ENCODE measurements at places on chromosomes 16 and 17.

GRCh38 chr17:1160591-1161390 is 19.0 kb downstream of the ABR start:
- DNase-seq: no peak

GRCh38 chr17:81309859-81310839 is 15.0 kb upstream of the SLC38A10 start:
- no peak for DNase-seq

DNA sequence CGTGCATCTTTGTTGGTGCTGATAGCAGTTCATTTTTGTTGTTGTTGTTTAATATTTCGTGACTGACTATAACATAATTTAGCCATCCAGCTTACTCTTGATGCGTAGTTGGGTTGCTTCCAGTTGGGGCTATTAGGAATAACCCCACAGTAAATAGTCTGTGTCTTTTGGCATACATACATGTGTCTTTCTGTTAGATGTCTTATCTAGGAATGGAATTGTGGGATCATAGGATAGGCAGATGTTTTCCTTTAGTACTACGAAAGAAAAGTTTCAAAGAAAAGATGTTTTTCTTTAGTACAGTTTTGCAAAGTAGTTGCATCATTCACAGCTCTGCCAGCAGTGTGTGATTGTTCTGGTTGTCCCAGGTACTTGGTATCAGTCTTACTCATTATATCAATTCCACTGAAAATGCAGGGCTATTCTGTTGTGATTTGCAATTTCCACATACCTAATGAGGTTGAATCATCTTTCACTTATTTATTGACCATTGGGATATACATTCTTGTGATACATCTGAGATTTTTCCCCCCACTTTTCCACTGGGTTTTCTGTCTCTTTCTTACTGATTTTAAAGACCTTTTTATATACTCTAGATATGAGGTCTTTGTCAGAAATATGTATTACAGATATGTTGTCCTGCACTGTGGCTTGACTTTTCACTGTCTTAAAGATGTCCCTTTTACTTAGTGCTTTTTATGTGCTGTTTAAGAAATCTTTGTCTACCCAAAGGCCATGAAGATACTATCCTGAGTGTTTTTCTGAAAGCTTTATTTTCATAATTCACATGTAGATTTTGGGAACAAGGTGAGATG is 173.3 kb downstream of the MRTFB start:
- no peak for DNase-seq

- no peak for DNase-seq
Observed at GRCh38 chr17:43695970-43696865, 34.5 kb upstream of the MEOX1 start.

GRCh38 chr17:57622683-57623433 is 122.2 kb downstream of the CCDC182 start:
- no peak for DNase-seq

- DNase-seq: peak; percentile 45
Observed at GRCh38 chr16:66677179-66677578, 19.4 kb downstream of the CMTM4 start.

GRCh38 chr17:83085526-83086198 is 6.3 kb downstream of the METRNL start:
- no peak for DNase-seq

- no peak for DNase-seq
Observed at GRCh38 chr17:14918540-14918939, 346.6 kb downstream of the PMP22 start.

DNA sequence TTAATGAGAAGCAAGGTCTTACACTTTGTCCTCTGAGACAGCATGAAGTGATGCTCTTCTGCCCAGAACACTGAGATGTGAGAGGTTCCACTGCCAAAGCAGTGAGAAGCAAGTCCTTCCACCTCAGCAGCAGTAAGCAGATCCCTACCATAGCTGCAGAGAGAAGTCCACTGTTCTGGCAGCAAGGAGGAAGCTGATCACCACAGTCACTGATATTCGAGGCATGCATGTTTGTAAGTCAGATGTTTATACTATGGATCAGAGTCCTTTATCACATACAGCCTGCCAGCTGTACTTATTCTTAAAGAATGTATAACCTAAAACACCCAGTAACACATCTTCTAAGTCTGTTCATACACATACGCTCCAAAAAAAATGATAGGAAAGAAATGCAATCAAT is 18.2 kb upstream of the METTL2A start:
- no peak for DNase-seq

GRCh38 chr16:49396206-49396720 is 22.7 kb downstream of the C16orf78 start:
- no peak for DNase-seq

- DNase-seq: no peak
Observed at GRCh38 chr16:931171-931570, 39.6 kb downstream of the LMF1 start.

DNA sequence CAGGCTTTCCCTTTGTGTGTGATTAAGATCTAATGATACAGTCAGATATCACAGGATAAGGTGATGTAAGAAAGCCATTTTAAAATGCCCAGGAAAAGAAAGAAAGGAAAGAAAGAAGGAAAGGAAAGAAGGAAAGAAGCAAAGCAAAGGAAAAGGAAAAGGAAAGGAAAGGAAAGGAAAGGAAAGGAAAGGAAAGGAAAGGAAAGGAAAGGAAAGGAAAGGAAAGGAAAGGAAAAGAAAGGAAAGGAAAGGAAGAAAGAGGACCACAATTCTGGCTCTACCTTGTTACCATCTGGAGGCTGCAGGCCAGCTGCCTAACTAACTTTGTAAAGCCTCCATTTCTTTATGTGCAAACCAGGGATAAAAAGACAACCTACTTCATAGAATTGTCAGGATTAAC is 131.6 kb downstream of the DYNLRB2 start:
- DNase-seq: no peak

GRCh38 chr17:75904749-75905521 is at the start of gene MRPL38:
Gene MRPL38 (minus strand): TSS chr17:75904884. CDS start chr17:75904875, 9 bp downstream.
- DNase-seq: peak; percentile 74

DNA sequence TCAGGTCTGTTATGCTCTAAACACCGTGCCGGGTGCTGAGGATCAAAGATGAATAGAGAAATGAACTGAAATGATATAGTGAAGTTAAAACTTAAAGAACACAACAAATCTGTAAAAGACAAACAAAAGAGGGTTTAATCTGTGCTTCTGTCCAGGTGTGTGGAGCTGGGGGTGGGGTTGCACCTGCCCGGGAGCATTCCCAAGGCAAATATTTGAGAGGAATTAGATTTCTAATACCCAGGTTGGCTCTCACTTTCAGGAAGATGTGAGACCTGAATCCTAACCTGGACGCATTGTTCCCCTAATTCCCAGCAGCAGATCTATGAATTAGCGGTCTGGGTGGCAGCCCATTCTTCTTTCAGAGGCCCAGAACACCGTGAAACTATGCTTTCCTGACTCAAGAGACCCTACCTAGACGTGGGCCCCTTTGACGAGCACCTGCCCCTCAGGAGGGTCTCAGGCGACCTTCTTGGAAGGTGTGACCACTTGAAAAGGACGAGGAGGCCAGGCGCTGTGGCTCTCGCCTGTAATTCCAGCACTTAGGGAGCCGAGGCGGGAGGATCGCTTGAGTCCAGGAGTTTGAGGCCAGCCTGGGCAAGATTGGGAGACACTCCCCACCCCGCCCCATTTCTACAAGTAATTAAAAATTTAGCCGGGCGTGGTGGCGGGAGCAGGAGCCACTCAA is 677 bp upstream of the RANGRF start:
- no peak for DNase-seq

- DNase-seq: no peak
Observed at GRCh38 chr17:76088041-76088867, 9.3 kb downstream of the ZACN start.

GRCh38 chr16:88471115-88471514 is 18.0 kb downstream of the ZFPM1 start:
- no peak for DNase-seq

- DNase-seq: no peak
Observed at GRCh38 chr17:58693751-58694150, 1.3 kb downstream of the RAD51C start.

DNA sequence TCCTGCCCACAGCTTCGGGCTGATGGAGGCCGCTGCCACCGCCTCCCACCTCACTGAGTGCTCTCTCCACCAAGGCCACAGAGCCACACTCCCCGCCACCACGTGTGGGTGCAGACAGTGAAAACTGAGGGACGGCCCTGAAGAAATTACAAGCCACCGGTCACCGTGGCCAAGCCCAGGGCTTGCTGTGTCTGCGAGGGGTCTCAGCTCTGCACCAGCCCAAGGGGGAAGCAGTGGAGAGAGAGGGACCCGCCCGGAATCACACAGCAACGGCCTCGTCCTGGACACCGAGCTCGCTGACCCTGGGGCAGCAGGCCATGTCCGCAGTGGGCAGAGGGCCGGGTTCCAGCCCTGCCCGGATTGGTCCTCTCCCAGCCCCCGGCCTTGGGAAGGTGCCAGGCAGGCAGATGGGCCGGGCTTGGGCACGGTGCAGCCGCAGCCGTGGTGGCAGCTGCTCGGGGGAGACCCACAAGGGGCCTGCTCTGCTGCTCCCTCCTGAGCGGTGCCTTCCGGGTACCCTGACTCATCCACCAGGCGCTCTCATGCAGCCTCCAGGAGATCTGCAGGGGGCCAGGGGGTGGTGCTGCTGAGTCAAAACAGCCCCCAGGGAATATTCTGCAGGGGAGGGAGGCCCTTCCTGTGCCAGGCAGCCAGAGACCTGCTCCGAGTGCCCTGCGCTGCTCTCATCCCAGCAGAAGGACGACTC is 52.0 kb downstream of the CBFA2T3 start:
- DNase-seq: peak; percentile 37

- no peak for DNase-seq
Observed at GRCh38 chr17:75920045-75920560, 15.4 kb upstream of the MRPL38 start.

GRCh38 chr16:83715217-83715920 is 92.4 kb upstream of the HSBP1 start:
- no peak for DNase-seq

GRCh38 chr16:3673201-3673600 is 18.7 kb downstream of the DNASE1 start:
- DNase-seq: no peak

- no peak for DNase-seq
Observed at GRCh38 chr17:56319531-56319930, 166.3 kb downstream of the ANKFN1 start.

- DNase-seq: no peak
Observed at GRCh38 chr16:817001-817906, 16.7 kb upstream of the GNG13 start.

- DNase-seq: no peak
Observed at GRCh38 chr17:12857592-12857991, 68.3 kb downstream of the ARHGAP44 start.

DNA sequence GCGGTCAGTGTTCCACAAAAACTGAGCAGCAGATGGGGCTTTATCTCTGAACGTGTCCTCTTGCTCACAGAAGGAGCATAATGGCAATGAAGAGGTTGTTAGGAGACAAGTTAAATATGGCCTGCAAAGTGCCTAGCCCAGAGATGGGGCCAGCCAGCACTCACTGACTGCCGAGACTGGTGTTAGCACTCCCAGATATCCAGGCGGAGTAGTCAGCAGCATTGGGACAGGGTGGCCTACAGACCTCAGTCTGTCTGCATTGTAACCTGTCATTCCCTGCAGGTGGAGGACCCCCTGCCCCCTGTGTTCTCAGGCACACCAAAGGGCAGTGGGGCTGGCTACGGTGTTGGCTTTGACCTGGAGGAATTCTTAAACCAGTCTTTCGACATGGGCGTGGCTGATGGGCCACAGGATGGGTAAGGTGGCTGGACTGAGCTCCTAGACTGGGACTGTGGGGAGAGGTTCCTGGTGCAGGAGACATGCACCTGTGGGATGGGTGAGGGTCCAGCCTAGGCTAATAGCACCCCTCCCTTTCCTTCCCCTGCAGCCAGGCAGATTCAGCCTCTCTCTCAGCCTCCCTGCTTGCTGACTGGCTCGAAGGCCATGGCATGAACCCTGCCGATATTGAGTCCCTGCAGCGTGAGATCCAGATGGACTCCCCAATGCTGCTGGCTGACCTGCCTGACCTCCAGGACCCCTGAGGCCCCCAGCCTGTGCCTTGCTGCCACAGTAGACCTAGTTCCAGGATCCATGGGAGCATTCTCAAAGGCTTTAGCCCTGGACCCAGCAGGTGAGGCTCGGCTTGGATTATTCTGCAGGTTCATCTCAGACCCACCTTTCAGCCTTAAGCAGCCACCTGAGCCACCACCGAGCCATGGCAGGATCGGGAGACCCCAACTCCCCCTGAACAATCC is 4.2 kb downstream of the MFAP4 start:
- DNase-seq: no peak

DNA sequence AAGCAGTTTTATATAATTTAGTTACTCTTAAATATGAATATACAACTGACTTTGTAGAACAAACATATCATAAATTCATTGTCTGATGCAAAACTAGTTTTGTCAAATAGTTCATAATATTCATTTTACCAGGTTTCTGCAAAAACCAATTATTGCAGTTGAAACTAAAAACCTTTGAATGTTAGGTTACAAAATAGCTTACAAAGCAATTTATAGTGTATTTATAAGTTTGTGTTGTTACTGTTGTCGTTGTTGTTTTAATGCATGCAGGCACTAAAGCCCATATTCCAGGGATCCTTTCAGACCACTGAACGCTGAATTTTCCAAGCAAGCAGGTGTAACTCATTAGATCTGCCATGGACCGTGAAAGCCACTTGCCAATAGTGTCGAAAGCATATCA is 427.6 kb downstream of the ZFHX3 start:
- no peak for DNase-seq

- DNase-seq: no peak
Observed at GRCh38 chr16:46801428-46802049, 29.4 kb downstream of the C16orf87 start.

- no peak for DNase-seq
Observed at GRCh38 chr16:50407351-50407750, 38.6 kb upstream of the BRD7 start.

DNA sequence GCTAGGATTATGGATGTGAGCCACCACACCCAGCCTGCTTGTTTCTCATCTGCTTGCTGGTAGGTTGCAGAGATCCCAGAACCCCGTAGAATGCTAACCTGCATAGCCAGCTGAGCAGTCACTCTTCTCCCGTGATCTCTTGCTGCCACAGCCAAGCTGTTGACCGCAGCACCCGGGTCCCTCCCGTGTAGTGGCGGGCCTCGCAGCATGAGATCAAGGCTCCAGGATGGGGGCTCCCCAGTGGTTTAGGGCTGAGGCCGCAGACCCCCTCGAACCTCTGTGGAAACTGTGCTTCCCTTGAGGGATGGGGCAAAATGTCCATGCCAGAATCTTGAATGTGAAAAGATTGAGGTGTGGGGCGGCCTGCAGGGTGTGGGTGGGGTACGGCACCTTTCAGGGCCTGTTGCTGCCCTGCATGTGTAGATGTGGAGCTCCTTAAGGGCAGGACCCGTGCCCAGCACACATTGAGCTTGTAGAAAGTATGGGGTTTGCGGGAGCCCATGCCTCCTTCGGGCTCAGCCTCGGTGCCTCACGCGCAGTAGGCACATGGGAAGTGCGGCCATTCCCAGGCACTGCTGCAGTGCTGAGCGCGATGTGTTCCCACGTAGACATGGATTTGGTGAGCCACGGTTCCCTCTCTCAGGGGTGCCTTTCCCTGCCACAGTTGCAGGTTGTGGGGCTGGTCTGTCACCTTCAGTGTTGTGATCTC is 99.9 kb downstream of the BANP start:
- DNase-seq: no peak

- DNase-seq: no peak
Observed at GRCh38 chr17:65123757-65124675, 13.2 kb upstream of the RGS9 start.

Data from amygdala (tissue), 56 donors.